CD14-positive monocyte (primary cell): ENCODE measurements at places on chromosomes 6 and 20.

GRCh38 chr6:111597291-111598086 is 8.2 kb downstream of the TRAF3IP2 start:
- no peak for DNase-seq

DNA sequence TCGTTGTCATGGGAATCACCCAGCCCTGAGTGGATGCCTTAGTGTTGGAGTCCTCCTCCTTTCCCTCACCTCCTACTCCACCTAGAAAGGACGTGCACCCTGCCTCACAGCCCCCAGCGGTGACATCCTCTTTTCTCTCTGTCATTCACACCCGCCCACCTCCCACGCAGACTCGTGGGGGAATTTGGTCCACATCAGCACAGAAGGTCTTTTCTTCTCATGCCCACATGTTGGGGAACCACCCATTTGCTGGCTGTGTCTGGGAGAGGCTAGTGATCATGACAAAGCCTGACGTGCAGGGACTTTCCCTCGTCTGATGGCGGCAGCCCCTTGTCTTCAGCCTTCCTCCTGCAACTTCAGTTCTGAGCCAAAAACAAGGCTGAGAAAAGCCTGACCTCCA is 96.0 kb upstream of the CNKSR3 start:
- DNase-seq = no peak

GRCh38 chr6:110620065-110620464 is 143.7 kb upstream of the SLC22A16 start:
- no peak for DNase-seq

GRCh38 chr6:22145823-22146677 is 150.8 kb downstream of the PRL start:
- peak; percentile 5 for DNase-seq

DNA sequence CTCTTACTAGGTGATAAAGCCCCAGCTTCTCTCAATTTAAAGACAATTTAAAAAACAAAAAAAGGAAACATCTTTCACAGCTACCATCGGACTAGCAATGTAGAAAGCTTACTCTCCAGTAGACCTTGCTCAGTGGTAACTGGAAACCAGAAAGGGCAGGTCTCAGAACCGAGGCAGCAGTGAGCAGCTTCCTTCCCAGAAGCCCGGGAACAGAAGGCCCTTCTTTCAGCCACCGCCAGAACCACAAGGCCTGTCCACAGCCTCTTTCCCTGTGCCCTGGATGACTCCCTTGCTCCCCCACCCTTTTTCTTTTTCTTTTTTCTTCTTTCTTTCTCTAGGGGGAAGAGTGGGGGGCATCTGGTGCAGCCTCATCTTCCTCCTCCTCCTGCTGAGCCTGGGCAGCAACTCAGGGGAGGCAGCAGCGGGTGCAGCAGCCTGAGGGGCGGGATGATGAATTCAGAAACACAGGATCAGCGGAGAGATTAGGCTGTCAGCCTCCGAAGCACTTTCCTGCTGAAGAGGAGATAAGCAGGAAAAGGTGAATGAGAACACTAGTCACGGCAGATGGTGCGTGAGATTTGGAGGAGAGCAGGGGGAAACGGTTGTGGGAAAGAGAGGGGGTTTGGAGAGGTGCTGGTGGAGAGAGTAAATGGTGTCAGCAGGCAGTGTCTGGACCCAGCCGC is 158.5 kb downstream of the ID4 start:
- DNase-seq = no peak

- no peak for DNase-seq
These were observed 7.0 kb downstream of the DYNLRB1 start for GRCh38 chr20:34522969-34523871.

GRCh38 chr6:13272131-13273046 is 55.9 kb downstream of the TBC1D7 start:
- peak; percentile 88 for DNase-seq

DNA sequence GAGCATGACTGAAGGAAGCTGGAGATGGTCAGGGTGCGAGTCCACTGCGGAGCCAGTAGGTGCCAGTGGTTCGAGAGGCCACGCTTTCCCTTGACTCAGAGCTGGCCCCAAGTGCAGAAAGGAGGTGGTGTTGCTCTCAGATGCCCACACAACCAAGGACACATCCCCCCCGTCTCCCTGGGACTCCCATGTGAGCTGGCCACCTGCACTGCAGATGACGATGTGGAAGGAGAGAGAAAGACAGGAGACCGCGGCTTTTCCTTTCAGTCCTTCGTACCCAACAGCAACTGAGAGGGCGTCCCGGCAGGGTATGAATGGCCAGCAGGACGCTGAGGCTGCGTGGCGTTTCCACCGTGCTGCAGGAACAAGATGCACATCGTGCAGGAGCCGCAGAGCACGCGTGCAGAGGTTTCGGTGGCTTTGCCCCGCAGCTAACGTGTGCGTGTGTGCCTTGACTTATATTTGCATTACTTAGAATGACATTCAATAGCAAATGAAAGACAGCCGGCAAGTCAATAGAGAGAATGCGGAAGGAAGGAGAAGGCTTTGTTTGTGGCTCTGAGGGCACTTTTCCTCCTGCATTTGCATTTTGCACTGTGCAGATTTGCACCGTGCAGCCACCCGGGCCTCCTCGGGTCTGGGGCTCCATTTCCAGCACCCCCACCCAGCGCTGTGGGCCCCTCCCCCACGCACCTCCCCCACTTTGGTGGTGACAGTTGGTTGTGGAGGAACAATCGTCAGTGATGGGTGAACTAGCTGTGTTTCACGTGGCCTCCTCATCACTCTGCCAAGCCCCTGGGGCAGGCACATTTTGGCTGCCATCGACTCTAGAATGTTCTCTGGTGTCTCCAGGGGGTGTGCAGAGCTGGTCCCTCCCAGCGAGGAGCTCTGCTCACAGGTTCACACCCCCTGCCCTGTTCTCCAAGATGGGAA is 26.4 kb upstream of the BHLHE23 start:
- no peak for DNase-seq

GRCh38 chr20:61299618-61300017 is 47.6 kb downstream of the CDH4 start:
- DNase-seq = no peak

- DNase-seq = no peak
These were observed 39.4 kb upstream of the MLIP start for GRCh38 chr6:54071821-54072340.

- DNase-seq = no peak
These were observed 193.1 kb upstream of the SHLD1 start for GRCh38 chr20:5557123-5557522.
